ENCODE measurements at places on chromosomes 5 and 9.
A peak's percentile ranks its signal among the peaks of the same experiment; 100 is the strongest.

DNA sequence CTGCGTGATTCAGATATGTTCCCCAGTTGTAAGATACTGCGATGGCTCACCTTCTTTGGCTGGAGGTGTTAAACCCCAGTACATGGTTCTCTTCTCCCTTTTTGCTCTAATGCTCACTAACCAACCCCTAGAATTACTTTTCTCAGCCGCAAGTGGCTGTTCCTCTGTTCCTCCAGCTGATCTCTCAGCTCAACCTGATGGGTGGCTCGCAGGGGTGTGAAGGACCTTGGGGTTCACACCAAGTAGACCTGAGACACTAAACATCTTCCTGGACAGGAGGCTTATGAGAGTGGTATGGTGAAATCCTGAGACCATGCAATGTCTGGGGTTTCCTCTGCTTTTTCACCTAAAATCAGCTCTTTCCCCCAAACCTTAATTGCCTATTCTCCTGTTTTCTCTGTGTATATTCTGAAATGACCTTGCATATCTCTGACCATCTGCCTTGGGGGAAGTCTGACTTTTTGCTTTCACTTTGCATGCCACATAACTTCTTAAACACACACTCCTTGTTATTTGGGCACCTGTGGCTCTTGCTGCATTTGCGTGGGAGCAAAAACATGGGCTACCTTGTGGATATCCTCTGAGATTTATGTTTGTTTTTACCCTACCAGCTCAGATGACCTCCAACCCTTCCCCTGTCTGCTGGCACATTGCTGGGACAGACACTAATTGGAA lies 15.9 kb upstream of the IFNA14 start:
- no peak for DNase-seq

- DNase-seq, result no peak
Observed at GRCh38 chr9:83440641-83441040, 97.6 kb downstream of the FRMD3 start.

DNA sequence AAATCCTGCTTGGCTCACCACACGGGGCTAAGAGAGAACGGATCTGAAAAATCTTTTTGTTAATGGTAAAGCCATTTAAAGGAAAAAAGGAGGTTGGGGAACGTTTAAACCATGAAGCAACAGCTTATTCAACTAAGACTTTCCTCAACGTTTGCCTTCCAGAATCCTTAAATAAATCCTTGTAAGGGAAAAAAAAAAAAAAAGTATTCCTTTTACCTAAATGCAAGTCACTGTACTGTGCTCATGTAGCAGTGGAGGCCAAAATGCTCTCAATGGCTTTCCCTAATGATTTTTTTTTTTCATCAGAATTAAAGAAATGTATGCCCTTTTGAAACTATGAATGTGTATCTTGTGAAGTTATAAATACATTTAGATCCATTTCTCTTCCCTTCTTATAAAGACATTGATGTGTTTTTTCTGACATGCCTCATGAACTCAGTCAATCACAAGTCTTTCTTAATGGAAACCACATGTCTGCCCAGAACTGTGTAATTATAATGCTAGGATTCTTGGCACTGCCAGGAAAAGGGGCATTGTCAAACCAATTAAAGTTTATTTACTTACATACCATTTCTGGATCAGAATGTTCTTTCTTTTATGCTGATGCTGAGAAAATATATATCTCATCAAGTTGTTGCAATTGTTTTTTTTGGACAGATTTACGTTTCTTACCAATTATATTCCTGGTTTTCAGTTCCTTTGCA lies 107.5 kb downstream of the EBF1 start:
- DNase-seq, result no peak

DNA sequence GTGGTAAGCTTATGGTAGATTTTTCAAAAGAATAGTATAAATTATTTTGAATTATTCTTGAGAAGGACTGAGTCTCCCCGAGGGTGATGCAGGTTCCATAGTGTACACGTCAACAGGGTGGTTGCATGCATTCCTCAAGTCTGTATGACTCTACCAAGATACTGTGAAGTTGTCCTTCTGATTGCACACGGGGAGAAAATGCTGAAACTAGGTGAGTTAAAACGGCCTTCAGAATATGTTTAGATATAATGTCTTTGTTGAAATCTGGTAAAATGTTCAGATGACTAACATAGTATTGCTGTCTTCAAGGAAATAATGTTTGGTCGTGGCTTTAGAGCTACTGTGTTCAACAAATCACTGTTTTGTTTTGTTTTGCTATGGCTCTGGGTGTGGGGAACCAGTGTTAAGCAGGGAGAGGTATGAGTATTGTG lies 22.4 kb upstream of the TNFAIP8 start:
- no peak for DNase-seq

DNA sequence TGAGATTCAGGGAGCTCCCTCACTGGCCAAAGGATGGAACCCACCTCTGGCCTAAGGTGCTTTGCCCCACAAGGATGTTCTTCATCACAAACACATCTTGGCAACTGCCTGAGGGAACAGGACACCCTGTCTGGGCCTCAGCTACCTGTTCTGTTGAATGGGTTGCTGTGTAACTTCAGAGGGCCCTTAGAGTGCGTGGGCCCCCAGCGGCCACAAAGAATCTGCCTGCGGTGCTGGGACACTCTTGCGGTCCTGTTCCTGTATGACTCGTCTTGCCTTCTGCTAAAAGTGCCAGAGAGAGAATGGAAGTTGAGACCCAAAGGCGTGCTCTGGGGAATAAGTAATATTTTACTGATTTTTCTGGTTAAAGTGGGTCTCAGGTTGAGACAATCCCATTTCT lies 14.1 kb upstream of the RPL26L1 start:
- no peak for DNase-seq

DNA sequence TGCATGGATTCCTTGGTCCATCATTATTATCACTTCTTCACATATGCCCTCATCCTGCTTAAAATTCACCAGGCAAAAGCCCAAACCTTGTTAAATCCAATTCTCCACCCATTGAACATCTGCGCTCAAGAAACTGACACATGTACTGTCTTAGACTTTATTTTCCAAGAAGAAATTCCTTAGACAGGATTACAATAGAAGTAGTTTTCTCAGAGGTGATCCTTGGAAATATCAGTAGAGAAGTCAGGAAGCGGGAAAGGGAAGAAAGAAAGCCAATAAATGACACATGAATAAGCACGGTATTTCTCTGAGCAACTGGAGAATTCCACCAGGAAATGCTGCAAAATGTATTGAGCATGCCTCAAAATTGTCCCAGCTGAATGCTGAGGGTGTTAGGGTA lies 90.2 kb downstream of the FOXD1 start:
- DNase-seq, result no peak

GRCh38 chr9:133226219-133227171 lies 17.4 kb upstream of the OBP2B start:
- DNase-seq, result no peak

- no peak for DNase-seq
Observed at GRCh38 chr5:97133101-97133500, 9.3 kb downstream of the LIX1 start.

GRCh38 chr5:150412319-150413175 lies at the start of gene CD74:
Gene CD74 (minus strand): TSS chr5:150412910. CDS start chr5:150412749, 161 bp downstream.
- no peak for DNase-seq

- peak; percentile 28 for DNase-seq
Observed at GRCh38 chr9:14687042-14687719, 6.1 kb downstream of the ZDHHC21 start.

DNA sequence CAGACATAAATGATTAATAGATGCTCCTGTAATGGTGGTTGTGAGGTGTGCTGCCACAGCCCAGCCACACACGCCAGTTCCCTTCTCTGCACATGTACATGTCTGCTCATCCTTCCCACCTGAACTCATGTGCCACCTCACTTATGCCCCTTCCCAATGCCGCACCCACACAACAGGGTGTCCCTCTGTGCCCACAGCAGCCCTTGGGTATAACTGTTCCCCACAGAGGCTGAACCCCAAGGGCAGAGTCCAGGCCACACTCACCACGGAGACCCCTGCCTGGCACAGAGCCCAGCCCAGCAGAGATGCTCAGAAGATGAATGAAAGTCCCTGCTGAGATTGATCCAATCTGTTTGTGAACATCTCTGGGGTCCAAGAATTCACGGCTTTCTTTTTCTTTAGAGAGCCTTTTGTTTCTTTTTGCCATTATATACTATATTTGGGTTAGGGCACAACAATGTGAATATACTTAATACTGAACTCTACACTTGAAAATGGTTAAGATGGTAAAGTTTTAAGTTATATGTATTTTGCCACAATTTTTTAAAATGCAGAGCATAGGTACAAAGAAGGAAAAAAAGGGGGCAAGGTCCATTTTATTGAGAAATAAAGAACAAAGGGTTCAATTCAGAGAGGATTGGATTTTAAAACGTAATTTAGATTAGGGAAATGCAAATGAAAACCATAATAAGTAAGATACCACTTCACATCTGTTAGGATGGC lies 29.6 kb downstream of the IRF1 start:
- no peak for DNase-seq

- DNase-seq, result peak; percentile 36
Observed at GRCh38 chr5:134145779-134146581, 30.8 kb downstream of the SKP1 start.

GRCh38 chr9:93612796-93613154 lies 36.4 kb downstream of the PHF2 start:
- no peak for DNase-seq

DNA sequence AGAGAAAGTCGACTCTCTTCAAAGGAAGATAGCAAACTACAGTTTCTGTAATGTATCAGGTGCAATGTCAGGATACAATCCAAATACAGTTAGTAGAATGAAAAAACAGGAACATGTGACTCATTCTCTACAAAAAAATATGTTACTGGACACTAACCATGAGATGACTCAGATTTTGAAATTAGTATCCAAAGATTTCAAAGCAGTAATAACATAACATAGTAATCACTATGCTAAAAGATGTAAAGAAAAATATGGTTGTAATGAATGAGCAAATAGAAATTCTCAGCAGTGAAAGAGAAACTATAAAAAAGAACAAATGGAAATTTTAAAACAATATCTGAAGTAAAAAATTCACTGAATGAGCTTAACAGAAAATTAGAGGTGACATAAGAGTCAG lies 42.3 kb downstream of the SHOC1 start:
- no peak for DNase-seq

DNA sequence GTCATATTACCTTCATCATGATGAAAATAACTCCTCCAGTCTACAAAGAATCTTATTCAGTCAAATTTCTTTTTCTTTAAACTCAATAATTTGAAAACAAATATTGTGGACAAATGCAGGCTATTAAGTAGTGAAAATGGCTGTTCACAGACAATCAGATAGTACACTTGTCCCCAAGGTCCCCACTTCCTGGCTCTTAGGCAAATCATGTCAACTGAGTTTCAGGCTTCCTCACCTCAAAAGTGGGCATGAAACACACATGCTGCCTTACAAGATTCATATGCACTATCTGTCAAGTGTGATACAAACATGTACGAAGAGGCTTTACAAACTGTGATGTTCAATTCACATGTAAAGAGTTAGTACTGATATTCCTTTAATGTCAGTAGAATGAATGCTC lies 385.2 kb upstream of the SEMA6A start:
- no peak for DNase-seq
